ENCODE measurements at places on chromosomes 7 and 10.

DNA sequence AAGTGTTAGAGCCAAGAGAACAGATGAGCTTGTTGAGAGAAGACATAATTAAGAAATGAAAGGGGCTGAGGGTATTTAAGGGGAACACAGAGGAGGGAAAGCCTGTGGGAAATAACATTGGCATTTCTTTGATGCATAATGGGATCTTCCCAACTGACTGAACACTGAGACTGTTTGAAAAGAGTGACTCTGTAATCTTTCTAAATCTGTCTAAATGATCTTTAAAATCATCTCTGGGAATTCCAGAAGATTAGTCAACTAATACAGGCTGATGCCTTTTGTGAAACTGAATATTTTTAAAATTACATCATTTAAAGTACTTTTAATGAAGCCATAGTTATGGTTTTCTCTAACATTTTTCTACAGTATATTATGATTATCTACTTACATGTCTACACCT lies 17.4 kb upstream of the SLC35G1 start:
- no peak for DNase-seq

DNA sequence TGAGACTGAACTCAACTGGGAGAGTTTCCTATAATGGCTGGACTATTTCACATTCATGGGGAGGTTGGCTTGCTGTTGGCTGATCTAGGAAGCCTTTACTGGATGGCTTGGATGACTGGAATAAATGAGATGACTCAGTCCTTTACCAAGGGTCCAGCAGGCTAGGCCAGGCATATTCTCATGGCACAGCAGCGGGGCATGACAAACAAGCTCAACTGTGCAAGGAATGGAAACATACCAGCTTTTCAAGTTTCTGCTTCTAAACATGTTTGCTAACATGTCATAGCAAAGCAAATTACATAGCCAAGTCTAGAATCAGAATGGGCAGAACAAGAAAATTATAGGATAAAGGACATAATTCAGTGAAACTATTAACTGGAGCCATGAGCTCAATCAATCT lies 46.8 kb upstream of the CRTAC1 start:
- DNase-seq = no peak

DNA sequence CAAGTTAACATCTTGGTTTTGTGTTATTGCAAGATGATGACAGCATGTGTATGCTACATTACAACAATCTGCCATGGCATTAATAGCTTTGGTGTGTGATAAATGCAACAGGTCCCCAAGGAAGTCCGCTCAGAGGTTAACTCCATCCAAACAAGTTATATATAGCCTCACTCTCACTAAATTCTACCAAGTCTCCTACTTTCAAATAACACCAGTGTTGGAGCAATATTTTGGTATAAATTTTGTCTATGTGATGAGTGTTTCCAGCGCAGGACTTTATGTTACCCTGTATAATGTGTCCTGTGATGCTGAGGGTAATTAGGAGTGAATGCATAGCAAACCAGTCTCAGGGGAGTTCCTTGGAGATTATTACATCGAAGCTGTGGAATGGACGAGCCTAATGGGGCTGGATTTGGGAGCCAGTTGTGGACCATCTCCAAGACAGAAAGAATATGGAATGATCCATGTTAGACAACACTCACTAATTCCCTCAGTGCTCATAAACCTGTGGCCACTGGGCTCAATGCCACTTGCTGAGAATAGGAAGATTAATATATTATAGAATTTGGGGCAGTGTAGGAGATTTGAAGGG lies 127.6 kb upstream of the CXCL12 start:
- no peak for DNase-seq

DNA sequence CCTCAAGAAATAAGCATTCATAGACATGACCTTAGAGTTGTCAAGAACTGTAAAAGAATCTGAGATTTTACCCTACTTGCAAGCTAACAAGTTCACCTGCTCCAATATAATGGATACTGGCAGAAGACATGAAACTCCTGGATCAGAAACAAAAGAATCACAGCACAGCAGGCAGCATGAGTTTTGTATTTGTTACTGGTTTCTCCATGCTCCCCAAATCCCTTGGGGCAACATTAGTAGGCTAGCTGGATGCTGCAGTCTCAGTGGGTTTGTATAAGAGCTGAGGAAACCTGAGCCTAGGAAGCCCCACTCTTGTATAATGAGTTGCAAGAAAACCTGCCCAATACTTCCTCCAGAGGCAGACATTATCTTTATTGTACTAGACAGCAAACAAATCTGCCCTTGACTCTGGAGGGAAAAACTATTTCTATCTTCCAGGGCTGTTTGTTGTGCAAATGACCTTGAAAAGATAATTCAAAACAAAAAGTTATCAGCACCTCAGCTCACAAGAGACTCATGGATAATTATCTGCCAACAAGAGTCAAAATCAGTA lies 64.8 kb downstream of the ABLIM1 start:
- no peak for DNase-seq

- no peak for DNase-seq
Observed at GRCh38 chr7:93945756-93946535, 24.4 kb downstream of the GNG11 start.

GRCh38 chr10:178208-178607 lies 43.0 kb downstream of the ZMYND11 start:
- DNase-seq = peak; percentile 47

DNA sequence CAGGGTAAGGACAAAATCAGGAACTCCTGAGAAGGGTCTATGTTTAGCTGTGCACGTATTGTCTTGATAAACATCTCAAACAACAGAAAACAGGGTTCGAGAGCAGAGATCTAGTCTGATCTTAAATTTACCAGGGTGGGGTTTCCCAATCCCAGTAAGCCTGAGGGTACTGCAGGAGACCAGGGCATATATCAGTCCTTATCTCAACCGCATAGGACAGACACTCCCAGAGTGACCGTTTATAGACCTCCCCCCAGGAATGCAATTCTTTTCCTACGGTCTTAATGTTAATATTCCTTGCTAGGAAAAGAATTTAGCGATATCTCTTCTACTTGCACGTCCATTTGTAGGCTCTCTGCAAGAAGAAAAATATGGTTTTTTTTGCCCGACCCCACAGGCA lies 35.5 kb downstream of the VIM start:
- DNase-seq = no peak

DNA sequence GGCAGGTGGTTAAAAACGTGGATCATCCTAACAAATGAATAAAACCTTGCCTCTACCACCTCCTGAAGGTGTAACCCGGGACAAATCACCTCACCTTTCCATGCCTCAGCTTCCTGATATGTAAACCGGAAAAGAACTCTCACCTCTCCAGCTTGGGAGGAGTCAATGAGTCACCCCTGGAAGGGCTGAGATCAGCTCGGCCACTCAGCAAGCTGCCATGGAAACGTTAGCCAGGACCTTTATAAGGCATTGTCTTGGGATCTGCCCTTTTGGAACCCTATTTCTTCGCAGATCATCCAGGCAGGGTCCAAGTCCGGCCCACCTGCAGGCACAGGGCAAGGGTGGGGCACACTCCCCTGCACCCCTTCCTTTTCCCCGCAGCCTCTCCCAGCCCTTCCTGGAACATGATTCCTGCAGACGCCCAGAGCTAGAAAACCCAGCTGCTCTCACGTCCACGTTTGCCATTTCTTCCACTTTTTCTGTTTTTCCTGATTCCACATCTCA lies 81.6 kb upstream of the PFKP start:
- DNase-seq = no peak

GRCh38 chr10:130282492-130283218 lies 146.5 kb downstream of the GLRX3 start:
- DNase-seq = no peak

DNA sequence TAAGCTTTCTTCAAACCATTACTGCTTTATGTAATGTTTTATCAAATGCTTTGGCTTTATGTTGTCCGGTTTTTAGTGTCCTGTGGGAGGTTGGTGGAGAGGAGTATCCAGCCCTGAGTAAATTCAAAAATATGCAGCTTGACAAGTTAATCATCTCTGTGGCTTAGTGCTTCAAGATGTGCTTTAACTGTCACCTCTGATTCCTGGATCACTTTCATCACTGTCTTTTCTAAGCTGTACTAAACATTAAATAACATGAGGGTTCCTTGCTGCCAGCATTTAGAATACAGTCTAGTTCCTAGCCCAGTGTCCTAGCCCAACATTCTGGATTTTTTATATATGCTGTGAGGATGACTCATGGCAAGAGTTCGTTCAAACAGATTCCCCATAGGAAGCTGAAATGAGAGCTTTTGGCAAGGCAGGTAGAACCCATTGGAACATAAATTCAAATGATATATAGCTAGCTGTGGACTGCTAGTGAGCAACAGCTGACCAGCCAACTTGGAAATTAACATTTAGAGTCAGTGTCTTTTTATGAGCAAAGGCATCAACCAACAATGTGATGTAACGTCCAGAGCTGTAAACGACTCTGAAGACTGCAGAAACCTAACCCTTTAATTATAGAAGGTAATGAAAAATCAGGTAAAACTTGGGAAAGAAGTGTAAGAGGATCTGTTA lies 80.6 kb upstream of the OIT3 start:
- DNase-seq = no peak

- no peak for DNase-seq
Observed at GRCh38 chr7:101537205-101537604, 91.9 kb downstream of the MYL10 start.

DNA sequence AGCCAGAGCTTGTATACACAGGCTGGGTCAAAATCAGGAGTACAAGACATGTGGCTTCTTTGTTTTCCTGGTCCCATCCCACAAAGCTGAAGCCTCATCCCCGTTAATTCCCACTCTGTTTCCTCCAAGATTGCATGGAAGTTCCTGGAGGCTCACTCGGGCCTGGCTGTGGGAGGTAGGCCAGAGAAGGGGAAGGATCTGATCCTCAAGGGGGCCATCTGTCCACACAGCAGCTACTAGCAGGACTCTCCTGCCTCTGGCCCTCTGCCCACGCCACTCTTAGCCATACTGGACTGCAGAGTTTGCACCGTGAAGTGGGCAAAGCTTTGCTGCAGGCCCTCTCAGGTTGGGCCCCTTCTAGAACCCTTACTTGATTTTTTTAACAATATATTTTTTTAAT lies 160.6 kb downstream of the FGFR2 start:
- no peak for DNase-seq

DNA sequence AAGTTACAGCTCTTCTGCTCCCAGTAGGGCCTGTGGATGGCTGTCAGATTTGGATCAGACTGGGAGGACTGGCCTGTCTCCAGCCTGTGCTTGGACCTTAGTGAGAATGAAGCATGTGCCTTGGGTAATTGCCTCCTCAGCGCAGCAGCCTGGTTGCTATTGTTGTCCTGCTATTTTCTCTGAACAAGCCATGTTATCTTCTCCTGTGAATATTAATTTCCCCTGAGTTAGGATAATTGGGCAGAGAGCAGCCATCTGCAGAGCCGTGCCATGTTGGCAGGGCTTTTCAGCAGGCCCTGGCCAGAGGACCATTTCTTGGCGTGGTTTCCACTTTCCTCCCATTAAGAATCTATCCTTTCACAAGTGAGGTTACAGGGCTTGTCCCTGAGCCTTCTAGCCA lies 497.3 kb downstream of the SORCS3 start:
- no peak for DNase-seq

GRCh38 chr7:63521-64021 lies 128.8 kb upstream of the FAM20C start:
- DNase-seq = no peak

GRCh38 chr7:139034855-139035585 lies 822 bp downstream of the ZC3HAV1L start:
- DNase-seq = no peak

GRCh38 chr10:28684157-28684985 lies 7.0 kb downstream of the BAMBI start:
- no peak for DNase-seq

DNA sequence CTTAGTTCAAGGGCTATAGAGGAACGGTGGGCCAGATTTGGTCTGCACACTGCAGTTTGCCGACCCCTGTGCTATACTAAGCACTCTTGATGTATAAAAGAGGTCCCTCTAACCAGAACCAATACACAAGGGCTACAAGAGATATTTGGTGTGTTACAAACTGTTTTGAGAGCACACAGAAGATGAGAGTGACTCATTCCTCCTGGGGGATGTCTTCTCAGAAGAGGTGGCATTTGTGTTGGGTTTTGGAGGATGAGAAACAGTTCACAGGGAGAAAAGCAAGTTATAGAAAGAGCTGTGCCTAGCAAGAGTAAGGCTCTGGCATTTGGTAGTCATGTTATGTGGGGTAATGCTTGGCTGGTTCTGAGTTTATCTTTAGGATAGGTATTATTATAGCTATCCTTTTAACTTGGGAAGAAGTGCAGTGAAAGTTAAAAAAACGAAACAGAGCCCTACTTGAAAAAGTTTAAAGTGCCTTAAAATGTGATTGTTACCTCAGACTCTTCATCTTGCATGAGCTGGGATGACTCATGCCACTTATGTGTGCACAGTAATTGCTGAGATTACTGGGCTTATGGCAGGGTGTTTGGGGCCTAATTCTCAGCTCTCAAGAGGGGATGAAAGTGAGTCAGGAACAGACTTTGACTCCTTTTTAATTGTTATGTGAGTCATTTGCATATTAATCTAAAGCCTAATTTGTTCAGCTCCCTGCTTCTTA lies 160.4 kb downstream of the KIF20B start:
- DNase-seq = no peak

- peak; percentile 5 for DNase-seq
Observed at GRCh38 chr10:91104193-91105041, 116.0 kb upstream of the PCGF5 start.
